Left kidney (tissue), 8 donors: ENCODE measurements at places on chromosomes 4 and X. TPM values are rescaled to one million over a fixed set of nuclear protein-coding genes. Genes with fewer than 3 reads are reported as not detected.

The VSIG1 gene
- polyA plus RNA-seq = 1.1 TPM

The ZFYVE28 gene
- polyA plus RNA-seq = 2.7 TPM

The PNMA3 gene
- polyA plus RNA-seq = 33.8 TPM

The GLUD2 gene
- polyA plus RNA-seq = 5.6 TPM

The MGARP gene
- 0.38 TPM for polyA plus RNA-seq
